ENCODE measurements at places on chromosomes 4 and X.
A peak's percentile ranks its signal among the peaks of the same experiment; 100 is the strongest.

- no peak for DNase-seq
Measured at GRCh38 chr4:21009956-21010355, 309.7 kb downstream of the PACRGL start.

- DNase-seq: no peak
Measured at GRCh38 chrX:5829060-5829459, 399.6 kb downstream of the NLGN4X start.

- no peak for DNase-seq
Measured at GRCh38 chrX:40015693-40016092, 82.1 kb downstream of the BCOR start.

GRCh38 chrX:147891896-147892295, 19.8 kb upstream of the FMR1 start:
- DNase-seq: no peak

- peak; percentile 81 for DNase-seq
Measured at GRCh38 chrX:103063191-103063845, 653 bp downstream of the BEX1 start.

DNA sequence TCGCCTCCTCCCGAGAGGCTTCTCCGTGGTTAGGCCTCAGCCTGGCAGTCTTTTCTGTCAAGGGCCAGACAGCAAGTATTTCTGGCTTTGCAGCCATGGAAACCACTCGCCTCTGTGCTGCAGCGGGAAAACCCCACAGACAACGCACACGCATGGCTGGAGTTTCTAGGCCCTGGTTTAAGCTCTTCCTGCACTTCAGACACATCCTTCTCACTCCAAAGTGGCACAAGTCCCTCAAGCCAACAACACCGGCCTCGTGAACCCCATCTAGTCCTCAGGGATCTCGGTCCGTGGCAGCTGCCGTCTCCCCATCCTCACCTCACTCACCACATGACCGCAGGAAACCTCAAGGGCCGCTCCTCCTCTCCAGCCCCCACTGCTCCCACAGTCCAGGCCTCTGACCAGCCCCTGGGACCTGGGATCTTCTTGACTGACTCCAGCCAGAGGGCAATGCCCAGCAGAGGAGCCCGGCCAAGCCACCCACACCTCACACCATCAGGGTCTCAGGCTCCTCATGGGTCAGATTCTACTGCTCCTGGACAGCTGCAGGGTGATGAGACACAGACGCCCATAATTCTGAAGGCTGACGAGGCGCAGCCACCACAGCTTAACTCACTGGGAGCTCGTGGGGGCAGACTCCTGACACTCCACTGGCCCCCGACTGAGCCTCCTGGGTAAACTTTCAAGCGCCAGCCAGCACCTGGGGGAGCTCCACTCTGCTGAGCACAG, 21.7 kb downstream of the LETM1 start:
- DNase-seq: no peak

- DNase-seq: no peak
Measured at GRCh38 chr4:120837656-120838055, 84.9 kb downstream of the PRDM5 start.

GRCh38 chrX:29561417-29561816, 653.9 kb upstream of the MAGEB2 start:
- DNase-seq: no peak

- DNase-seq: no peak
Measured at GRCh38 chrX:39893417-39894338, 204.1 kb downstream of the BCOR start.

DNA sequence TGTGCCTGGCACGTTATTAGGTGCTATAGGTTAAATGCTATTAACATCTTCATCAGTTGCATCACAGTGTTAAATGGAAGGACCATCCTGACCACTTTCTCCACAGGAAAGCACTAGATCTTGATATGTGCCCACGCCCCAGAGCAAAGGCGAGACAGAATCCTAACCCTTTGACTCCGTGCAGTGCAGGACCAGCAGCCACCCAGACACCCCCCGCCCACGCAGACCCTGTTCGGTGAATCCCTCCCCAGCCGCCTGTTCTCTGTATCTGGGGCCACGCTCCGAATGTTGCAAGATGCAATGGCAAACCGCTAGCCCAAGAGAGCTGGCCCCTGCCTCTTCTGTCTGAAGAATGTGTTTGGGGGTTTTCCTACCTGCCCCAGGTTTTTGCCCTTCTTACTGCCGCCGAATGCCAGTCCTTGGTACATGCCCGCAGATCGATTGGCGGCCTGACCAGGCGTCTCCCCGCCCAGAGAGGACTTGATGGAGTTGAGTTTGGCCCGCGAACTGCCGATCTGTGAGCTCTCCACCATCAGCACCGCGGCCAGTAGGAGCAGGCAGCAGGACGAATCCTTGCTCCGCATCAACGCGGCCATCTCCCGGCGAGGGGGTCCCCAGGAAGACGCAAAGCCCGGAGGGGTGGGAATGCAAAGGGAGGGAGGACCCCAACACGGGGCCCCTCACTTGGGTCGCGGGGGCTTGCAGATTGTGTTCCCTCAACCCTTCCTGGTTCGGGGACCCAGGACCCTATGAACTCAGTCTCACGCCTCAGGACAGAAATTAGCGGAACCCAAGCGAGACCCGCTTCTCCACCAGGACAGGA, 906 bp downstream of the DKK2 start:
- no peak for DNase-seq

DNA sequence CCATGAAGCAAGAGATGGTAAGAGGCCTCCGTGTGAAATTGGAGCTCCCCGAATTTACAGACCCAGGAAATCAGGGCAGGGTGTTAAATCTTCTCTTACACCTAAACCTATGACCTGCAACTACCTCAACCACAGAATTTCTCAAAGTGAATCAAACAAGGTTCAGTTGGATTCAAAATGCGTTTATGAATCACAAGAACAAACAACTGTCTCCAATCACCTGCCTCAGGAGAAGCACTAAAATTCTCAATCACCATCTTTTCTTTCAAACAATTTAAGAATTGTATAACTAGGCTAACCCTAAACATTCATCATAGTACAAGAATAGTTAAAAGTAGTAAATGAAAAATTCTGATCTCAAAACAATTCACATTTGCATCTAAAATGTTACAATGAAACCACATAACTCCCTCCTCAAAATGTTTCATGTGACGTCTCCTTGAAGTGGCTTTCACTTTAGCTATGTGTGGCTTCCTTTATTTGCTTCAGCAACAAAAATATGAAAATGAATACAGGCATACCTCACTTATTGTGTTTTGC, 19.2 kb downstream of the PPP3CA start:
- DNase-seq: no peak

DNA sequence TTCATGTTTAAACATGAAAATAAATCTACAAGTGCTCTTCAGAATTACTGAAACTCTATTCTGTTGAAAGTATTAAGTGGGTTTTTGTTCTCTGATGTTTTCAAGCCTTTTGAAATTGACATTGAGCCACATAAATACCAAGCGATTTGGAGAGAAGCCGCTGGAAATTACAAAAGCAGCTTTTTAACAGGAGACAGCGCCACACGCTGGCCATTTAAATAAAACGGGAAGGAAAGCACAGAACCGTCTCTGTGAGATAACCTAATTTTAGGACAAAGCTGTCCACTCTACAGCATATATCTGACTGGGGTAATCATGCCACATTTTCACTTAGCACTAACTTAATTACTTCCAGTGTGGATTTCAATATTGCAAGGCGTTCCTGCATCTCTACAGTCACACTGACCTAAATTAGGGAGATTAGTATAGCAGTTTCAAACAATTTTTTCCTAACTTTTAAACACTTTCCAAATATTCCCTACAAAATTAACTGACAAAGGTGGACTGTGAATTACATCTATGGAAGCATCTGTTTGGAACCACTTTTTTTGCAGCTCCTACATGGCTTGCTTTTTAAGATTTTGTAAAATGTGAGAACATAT, 6.8 kb upstream of the ANOS1 start:
- peak; percentile 44 for DNase-seq

GRCh38 chr4:170497112-170497511, 407.4 kb upstream of the AADAT start:
- peak; percentile 76 for DNase-seq

- no peak for DNase-seq
Measured at GRCh38 chrX:15514279-15514678, 13.7 kb downstream of the BMX start.

DNA sequence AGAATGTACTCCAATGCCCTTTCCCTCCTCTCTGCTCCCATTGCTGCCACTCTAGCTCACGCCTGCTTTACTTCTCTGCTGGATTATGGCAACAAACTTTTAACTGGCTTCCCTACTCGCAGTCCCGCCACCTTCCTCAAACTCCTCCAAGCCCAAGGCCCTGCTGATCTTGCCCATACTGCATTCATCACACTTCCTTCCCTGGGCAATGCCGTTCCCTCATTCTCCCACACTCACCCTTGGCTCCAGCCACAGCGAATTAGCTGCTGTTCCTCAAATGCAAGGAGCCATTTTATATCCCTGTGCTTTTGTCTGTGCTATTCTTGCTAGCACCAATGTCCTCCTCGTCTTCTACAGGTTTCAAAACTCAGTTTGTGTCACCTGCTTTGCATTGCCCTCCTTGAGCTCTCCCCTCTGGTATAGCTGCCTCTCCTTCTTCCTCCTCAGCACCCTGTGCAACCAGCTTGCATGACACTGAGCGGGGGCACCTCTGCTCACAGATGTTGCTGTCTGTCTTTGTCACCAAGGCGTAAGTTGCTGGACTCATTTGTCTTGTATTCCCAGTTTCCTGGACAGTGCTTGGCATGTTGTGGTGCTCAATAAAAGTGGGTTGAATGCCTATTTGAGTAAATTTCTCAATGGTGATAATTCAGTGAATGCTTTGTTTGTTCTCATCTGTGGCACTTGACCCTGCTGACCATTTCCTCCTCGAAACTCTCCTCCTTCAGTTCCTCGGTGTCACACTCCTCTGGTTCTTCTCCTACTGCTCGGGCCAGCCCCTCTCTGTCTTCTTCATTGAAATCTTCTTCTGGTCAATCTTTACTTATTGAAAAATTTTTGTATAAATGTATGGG, 22.4 kb upstream of the MGST2 start:
- DNase-seq: no peak

DNA sequence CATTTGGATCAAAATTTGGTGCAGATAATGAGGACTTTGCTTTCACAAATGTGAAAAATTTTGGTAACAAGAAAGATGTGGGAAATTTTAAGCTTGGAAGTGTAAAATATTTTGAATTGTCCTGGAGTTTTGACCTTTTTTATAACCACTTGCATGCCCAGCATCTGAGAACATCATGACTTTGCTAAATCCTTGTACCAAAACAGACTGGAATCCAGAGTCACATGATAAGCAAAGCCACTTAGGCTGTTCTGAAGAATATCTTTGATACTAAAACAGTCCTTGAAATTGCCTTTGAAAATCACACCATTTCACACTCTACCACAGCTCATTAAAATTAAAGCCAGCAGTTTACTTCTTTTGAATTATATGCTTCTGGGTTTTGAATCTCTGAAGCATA, 2.5 kb upstream of the PPM1K start:
- DNase-seq: no peak

GRCh38 chrX:124435616-124436015, 89.3 kb downstream of the SH2D1A start:
- peak; percentile 27 for DNase-seq

DNA sequence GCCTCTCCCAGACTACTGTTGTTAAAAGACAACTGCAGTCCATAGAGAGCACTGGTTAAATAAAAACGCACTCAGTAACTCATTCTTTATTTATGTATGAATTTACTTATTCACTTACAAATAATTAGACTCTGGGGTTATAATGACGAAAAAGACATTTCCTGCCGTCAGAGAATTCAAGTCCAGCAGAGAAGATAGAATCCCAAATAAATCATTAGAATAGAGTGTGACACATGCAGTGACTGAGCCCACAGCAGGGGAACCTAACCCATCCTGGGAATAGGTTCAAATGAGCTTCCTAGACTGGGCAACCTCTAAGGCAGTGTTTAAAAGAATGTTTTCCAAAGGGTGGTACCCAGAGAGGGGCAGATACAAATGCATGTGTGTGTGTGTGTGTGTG, 53.9 kb downstream of the FGFBP1 start:
- no peak for DNase-seq

DNA sequence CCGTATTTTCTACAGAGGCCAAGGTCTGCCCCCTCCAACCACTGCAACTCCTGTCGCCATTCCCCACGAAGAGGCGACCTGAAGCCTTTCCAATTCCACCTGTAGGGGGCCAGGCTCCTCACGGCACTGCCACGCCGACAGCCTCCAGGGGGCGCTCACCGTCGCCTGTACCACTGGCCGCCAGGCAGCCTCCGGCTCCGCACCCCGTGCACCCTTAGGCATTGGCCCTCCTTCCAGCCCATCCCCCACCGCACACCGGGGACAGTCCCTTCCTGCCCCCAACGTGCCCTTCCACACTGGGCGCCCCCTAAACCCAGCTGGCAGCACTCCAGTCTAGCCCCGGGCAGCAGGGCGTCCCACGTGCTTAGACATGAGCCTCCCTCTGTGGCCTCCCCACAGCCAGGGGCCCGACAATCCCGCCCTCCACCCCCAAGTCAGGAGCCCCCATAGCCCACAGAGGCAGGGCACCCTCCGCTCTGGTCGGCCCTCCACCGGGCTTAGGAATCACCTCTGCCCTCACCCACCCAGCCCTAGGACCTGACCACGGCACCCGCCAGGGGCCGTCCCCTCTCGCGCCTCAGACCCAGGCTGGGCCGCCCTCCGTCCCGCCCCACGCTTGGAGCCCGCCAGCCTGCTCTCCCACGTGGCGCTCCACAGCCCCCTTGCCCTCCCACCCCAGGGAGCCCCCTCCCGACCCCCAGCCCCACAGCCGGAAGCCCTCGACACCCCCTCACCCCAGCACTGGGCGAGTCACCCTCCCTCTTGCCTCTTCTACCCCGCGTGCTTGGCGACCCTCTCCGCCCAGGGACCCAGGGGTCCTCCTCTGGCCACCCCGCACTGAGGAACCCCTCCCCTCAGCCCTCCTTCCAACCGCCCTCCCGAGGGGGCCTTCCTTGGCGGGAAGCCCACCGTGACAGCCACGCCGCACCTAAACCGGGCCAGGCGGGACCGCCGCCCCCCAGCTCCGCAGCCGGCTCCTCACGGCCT, 711 bp downstream of the PNMA6E start:
- no peak for DNase-seq

DNA sequence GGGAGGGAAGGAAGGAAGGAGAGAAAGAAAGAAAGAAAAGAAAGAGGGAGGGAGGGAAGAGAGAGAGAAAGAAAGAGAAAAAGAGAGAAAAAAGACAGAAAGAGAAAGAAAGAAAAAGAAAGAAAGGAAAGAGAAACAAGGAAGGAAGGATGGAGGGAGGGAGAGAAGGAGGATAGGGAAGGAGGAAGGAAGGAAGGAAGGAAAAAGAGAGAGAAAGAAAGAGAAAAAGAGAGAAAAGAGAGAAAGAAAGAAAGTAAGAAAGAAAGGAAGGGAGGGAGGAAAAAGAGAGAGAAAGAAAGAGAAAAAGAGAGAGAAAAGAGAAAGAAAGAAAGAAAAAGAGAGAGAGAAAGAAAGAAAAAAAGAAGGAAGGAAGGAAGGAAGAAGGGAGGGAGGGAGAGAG, 105.8 kb upstream of the RBPJ start:
- DNase-seq: no peak

GRCh38 chr4:70980196-70980595, 13.3 kb upstream of the DCK start:
- no peak for DNase-seq

- DNase-seq: no peak
Measured at GRCh38 chr4:57612279-57612678, 502.1 kb upstream of the IGFBP7 start.
